Activated T-cell treated with anti-CD3 and anti-CD28 coated beads for 1 hour (primary cell): ENCODE measurements at places on chromosomes 3 and 15.
A peak's percentile ranks its signal among the peaks of the same experiment; 100 is the strongest.

DNA sequence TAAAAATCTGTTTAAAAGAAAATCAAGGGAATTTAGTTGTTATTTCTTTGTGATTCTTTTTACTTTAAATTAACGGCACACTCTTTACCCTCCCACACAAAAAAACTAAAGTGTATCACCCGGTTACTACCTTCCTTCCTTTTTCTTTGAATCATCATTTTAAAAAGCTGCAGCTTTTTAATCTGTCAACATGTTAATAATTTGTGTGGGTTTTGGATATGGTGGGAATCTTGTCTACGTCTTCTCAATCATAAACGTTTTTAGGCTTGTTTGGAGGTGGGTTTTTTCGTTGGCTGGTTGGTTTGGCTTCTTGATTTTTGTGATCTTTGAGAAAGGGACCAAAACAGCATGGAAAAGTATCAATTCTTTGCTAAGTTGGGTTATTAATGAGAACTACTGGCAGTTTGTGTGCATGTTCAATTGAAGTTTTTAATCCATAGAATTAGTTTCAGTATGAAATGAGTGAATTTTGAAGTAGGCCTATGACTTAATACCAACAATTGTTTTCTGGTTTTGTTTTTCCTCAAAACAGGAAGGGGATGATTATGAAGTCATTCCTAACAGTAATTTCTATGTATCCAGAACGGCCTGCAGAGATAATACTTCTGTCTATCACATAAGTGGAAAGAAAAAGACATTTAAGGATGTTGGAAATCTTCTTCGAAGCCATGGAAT lies 4.5 kb downstream of the SMC4 start:
- DNase-seq: no peak

DNA sequence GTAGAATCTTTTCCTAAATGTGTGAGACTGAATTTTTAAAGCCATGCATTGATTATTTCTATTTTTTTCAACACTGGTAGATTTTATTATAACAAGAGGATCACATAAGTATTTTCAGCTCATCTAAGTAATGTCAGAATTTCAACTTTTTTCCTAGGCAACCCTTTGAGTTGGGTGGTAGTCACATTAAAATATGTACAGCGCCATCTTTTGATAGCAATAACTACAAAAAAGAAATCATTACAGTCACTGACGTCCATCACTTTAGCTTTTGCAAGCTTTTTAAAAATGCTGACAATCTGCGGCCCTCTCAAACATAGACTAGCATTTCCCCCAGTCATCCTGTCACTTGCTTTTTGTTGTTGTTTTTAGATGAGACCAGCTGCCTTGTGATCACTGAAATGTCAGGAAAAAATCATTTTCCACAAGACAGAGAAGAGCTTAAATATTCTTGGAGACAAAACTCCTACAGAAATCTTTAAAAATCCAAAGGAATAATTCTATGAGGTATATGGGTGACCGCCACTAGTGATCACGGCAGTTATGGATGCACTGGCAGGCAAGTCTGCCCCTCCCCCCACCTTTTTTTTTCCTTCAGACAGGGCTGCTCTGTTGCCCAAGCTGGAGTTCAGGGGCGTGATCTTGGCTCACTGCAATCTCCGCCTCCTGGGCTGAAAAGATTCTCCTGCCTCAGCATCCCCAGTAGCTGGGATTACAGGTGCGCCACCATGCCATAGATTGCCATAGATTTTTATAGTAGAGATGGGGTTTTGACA lies 384.0 kb upstream of the KCNMB2 start:
- DNase-seq: no peak

DNA sequence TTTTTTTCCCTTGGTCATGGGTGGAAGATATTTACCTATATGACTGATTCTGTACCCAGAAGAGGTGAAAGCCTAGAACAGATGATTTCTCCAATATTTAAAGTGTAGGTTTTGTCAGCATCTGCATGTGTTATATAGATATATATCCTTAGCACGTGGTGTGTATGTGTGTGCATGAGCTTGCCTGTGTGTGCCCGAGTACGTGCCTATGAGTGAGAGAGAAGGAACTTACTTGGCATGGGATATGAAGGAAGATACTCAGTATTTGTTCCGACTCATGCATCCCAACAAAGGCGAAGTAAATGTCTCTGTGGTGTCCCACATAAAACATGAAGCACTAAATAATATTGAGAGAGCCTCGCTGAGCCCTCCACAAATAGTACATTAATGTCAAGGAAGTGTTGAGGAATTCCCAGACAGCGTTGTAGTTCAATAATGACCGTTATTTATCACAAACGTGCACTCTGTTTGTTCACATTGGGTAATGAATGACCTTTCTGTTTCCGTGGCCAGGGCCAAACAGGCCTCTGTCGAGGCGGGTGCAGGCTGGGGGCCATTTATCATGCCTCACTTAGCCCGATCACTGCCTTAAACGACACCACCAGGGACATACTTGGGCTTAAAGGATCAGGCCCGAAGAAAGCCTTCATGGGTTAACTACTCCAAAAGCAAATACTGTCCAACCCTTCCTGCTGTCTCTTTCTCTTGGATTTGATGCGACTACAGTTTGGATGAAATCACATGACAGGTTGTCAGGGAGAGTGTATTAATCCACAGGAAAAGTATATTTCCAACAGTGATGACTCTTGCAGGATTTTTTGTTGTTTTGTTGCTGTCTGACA lies 267.7 kb downstream of the PTPRG start:
- no peak for DNase-seq

DNA sequence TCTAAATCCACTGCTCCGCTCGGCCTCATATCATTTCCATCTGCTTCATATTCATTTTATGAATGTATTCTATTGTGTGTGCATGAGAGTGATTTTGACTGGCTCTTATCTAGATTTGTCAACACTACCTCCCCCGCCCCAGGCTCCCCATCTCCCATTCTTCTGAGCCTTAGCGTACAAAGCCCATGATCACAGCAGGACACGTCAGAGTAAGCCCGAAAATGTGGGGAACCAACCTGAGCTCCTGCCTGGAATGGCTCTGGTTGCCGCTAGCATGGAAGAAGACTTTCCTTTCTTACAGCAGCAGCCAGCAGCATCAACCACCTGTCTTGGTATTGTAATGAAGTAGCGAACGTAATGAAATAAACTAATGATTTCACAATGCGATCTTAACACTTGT lies 61.4 kb downstream of the GABRB3 start:
- no peak for DNase-seq

DNA sequence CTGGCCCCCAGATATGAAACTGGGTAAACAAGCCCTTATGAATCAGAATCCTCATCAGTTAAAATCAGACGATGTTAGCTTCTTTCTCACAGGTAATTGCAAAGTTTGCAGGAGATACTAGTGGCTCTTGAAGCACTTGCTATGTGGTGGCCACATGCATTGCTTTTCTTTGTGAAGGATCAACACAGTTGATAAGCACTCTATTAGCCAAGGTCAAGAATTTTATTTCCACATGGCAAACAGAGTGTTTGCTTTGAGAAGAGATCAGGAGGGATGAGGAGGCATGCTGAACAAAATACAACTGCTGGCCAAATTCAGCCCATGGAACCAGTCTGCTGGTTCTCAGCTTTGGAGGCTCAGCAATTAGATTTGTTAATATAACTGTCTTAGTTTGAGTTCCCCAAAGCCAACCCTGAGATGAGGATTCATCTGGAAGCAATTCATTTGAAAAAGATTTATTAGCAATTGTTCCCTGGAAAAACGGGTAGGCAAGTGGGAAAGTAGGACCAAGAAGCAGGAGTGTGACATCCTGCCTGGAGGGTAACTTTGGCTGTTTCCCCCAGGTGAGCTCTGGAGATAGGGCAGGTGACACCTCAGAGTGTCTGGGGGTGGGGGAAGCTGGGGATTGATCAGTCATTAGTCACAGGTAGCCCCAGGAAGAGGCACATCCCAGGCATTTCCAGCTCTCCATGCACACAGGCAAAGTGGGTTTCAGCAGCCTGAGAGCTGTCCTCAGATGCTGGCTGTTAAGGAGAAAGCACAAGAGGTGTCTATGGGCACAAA lies 180.3 kb downstream of the ABHD5 start:
- no peak for DNase-seq

DNA sequence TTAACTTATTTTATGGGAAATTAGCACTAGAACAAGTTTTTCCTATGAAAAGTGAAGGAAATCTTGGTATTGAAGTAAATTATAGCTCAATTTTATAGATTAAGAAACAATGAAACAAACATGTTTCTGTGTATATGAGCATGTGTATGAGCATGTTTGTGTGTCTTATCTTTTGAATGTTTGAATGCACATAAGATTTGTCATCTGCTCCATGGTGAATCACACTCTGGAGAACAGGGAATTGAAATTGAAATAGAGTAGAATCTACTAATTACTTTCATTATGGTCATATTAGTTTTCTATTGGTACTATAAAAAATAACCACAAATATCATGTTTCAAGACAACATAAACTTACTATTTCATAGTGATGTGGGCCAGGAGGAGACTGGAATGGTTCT lies 646.6 kb downstream of the OTOL1 start:
- DNase-seq: no peak

- no peak for DNase-seq
Observed at GRCh38 chr3:189631409-189631808, 220 bp downstream of the TP63 start.

- DNase-seq: no peak
Observed at GRCh38 chr3:193805448-193805847, 212.4 kb downstream of the OPA1 start.

- no peak for DNase-seq
Observed at GRCh38 chr15:73079565-73079964, 27.3 kb downstream of the NEO1 start.

- no peak for DNase-seq
Observed at GRCh38 chr15:49530092-49530491, 90.5 kb downstream of the FAM227B start.

- no peak for DNase-seq
Observed at GRCh38 chr3:135140591-135140990, 345.5 kb downstream of the EPHB1 start.

DNA sequence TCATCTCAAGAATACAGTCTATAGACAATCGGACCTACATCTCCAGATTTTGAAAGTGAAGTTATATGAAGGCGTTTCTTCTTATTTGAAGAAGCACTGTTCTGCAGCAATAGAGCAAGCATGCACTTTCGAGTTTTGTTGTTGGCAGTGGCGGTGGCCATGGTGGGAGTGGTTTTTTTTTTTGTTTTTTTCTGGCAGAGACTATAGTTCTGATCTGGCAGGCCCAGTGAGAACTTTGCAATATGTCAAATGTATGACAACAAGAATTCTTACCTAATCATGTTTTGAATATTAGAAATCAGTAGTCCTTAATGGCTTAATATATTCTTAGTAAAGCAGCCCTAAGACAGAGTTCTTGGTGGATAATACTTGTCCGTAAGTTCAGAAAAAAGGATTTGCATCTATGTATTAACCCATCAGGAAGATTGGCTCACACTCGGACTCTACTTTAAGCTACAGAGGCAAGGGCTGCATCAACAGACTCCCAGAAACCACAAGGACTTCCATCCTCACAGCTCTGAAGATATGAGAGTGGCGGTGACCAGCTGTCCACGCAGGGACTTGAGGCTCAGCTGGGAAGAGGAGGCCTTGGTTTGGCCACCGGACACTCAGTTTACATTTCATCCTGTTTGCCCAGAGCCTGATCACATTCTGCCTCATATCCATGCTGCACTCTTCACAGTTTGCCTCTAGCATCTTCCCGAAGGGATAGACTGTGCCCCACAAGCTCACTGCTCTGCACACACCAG lies 124.1 kb upstream of the THBS1 start:
- DNase-seq: no peak

- DNase-seq: no peak
Observed at GRCh38 chr3:188742755-188743550, 428.8 kb upstream of the TPRG1 start.

DNA sequence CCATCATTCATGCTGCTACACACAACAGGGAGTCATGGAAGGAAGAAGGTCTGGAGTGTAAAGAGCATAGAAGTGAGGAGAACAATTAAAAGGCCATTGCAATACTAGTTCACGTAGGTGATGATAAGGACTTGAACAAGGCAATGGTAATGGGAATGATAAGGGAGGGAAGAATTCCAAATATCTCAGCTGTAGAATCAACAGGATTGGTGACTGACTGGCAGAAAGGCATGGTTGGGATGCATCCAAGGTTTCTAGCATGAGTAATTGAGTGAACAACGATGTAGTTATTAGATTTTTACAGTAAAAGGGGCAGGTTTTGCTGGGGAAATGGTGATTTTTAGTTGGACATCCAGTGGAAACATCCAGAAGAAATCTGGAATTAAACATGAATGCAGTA lies 2.4 kb upstream of the SEC62 start:
- no peak for DNase-seq

DNA sequence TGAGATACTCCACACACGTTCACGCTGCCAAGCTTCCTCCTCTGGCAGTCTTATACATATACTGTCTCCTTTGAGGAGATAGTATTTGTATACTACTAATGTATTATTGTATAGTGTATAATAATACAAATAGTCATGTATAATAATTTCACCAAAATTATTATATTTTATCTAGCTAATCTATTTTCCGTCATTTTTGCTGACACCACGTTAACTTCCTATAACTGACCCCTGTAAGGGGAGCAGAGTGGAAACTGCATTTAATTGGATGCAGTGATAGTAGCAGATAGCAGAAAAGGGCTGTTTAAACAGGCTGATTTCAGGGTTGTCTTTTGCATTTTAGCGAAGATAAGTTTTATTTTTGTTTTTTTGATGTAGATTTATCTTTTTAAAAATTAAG lies 30.5 kb upstream of the TMEM42 start:
- no peak for DNase-seq

GRCh38 chr3:135895106-135895733 lies 70.3 kb upstream of the PPP2R3A start:
- DNase-seq: peak; percentile 8

- DNase-seq: no peak
Observed at GRCh38 chr3:29606416-29606815, 325.5 kb downstream of the RBMS3 start.

DNA sequence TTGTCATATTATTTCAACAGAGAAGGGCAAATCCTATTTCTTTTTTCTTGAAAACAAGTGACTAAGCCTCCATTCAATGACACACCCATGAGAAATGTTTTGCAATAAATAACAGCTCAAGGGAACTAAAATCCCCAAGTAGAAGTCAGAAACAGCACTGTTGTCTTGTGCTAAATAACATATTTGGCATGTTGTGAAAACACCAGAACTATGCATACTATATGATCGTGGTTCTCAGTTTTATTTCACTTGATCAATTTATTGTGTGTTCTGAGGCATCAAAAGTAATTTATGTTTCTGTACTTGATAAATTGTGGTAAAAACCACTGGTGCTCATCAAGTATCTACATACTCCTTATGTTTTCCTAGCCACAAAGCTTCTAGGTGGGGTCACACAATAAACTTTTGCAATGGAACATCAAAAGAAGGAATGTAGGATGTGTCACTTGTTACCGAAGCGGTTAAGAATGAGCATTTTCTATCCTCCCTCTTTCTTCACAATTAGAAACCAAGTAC lies 691.7 kb upstream of the CBLB start:
- no peak for DNase-seq

- no peak for DNase-seq
Observed at GRCh38 chr15:56040081-56041035, 46.9 kb upstream of the NEDD4 start.

GRCh38 chr3:30161375-30161774 lies 445.0 kb upstream of the TGFBR2 start:
- no peak for DNase-seq
